ENCODE measurements at places on chromosomes 12 and 14.
A peak's percentile ranks its signal among the peaks of the same experiment; 100 is the strongest.

GRCh38 chr12:52074971-52075724 lies 4.4 kb upstream of the SMIM41 start:
- no peak overlapping the region for H3K27ac ChIP-seq
- H3K36me3 ChIP-seq = peaks cover 30% of the 10 kb centered on the region
- no peak for DNase-seq
- no peaks in the 10 kb centered on the region for H3K27me3 ChIP-seq
- no peak overlapping the region for H3K4me3 ChIP-seq

DNA sequence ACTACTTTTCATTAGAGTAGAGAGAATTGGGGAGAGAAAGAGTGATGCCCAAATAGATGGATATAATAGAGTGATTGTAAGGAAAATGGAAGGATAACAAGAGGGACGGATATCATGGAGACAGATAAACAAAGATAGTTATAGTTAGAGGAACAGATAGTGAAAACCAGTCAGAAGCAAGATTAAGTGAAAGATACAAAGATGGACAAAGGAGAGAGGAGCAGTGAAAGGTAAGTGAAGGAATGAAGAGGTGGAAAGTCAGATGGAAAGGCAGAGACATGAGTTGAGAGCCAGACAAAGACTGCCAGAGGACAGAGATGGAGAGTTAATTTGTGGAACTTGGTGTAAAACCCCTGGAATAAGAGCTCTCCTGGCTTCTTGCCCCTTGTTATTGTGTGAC lies 59.2 kb upstream of the CISTR start:
- no peak overlapping the region for H3K4me3 ChIP-seq
- no peaks in the 10 kb centered on the region for H3K4me1 ChIP-seq
- no peak overlapping the region for H3K27ac ChIP-seq
- peaks cover 13% of the 10 kb centered on the region for H3K27me3 ChIP-seq

DNA sequence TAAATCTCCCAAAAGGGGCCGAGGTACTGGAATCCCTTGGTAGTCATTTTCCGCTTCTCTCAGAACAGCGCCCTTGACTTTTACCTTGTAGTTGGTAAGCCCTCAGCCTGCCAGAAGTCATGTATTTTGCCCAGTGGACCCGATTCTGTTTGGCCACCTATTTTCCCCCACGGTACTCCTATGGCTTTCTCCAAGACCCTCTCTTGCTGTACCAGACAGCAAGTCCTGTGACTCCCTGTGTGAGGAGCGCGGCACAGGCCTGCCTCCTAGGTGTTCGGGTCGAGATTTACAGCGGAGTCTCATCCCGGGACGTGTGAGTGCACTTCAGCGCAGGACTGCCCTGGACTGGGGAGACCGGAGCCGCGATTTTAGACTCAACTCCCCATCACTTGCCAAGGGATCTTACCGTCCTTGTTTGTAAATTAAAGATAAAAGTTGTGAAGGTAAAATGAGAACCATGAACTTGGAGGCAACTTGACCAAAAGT lies 1.1 kb upstream of the MBD6 start:
- peak overlapping the region; percentile 97 for H3K4me3 ChIP-seq
- H3K27me3 ChIP-seq = no peaks in the 10 kb centered on the region
- peak overlapping the region; percentile 99 for H3K27ac ChIP-seq

GRCh38 chr12:85639834-85640233 lies 196.4 kb downstream of the RASSF9 start:
- H3K27ac ChIP-seq = no peak overlapping the region
- H3K4me1 ChIP-seq = no peaks in the 10 kb centered on the region
- H3K4me3 ChIP-seq = no peak overlapping the region

DNA sequence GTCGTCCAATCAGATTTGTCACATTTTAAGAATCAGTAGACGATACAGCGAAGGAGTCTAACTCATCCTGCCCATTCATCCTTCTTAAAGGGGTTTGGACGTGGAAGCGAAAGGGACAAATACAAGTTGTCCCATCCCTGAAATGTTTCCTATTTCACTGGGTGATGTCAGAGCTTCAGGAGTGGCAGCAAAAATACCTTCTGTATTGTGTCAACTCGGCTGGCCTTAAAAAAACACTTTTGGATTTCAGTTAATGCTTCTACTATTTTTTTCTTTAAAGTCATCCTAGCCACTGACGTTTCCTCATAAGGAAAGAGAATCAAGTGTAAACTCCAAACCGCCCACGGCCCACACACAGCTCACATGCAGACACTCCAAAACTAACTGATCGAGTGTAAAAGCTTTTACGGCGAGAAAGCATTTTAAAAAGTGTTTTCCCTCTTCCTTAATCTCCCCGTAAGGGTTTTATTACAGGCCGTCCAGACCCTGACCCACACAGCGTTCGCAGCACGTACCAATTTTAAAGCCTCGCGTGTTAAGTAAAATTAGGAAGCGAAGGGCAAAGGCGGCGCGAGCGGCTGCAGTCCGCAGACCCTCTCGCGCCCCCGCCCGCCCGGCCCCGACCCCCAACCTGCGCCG lies 593 bp downstream of the CFL2 start:
- peaks cover 4% of the 10 kb centered on the region for H3K36me3 ChIP-seq
- peaks cover 19% of the 10 kb centered on the region for H3K4me1 ChIP-seq
- H3K27ac ChIP-seq = peak overlapping the region; percentile 90
- peak overlapping the region; percentile 88 for H3K4me3 ChIP-seq

DNA sequence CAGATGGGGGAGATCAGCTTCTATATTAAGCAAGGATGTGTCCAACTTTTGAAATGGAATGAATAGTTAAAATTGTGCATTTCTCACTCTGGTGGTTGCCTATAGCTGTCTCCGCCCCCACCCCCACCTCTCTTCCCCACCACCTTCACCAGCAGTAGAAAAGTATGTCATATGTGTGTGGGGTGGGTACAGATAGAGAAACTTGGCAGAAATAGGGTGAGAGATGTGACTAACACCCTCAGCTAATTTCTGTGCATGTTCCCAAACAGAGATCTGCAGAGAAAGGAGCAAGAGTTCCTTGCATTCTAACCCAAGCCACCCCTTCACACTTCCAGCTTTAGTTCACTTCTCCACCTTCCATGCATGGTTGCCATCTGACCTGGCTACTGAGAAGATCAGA lies 980.1 kb downstream of the NRXN3 start:
- no peaks in the 10 kb centered on the region for H3K27me3 ChIP-seq
- no peak for DNase-seq
- no peaks in the 10 kb centered on the region for H3K36me3 ChIP-seq
- no peaks in the 10 kb centered on the region for H3K4me1 ChIP-seq
- H3K4me3 ChIP-seq = no peak overlapping the region

DNA sequence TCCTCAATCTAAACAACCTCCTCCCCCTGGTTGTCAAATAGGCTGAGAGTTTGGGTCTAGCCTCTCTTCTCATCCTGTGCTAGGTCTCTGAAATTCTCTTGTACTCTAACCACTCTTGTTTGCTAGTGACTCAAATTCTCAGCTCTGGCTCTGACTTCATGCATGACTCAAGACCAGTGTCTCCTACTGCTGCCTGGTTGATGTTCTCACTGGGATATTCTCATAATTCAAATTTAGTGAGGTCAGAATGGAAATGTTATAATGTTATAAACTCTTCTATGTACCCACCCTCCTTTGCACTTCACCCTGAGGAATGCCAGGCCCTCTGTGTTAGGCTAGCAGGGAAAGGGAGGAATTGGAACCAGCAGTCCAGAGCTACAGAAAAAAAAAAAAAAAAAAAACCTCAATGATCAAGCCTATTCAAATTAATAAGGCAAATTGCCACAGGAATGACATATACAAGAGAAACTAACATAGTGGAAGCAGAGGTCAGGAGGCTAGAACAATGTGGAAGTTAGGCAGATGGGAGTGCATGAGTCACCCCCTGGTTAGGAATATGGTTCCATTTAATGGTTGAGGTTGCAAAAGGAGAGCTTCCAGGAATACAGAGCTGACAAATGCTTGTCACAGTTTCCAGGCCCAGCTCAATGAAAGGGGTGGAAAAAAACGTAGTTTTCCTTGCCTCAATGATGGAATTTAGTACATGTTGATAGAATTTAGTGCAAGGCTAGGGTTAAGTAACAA lies 459.5 kb downstream of the RMST start:
- H3K27ac ChIP-seq = no peak overlapping the region
- H3K36me3 ChIP-seq = no peaks in the 10 kb centered on the region
- no peak overlapping the region for H3K4me3 ChIP-seq

DNA sequence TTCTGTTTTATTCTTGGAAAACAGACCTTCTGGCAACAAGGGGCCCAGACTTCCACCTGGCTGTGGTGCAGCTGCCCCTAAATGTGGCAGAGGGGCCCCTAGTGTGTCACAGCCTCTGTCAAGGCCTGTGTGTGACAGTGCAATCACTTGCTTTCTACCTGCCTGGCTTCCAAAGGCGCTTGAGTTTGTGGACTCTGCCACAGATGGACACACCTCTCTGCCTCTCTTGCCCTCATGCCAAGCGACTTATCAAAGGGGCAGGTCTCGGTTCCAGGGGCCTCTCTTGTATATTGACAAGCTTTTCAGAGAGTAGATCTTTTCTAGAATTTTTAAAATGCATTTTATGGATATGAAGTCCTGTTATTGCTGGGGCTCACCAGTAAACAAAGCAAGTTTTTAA lies 217.2 kb downstream of the SLC15A4 start:
- H3K27me3 ChIP-seq = peaks cover 2% of the 10 kb centered on the region
- no peaks in the 10 kb centered on the region for H3K36me3 ChIP-seq
- H3K4me3 ChIP-seq = no peak overlapping the region
- no peak for DNase-seq
- no peaks in the 10 kb centered on the region for H3K4me1 ChIP-seq

DNA sequence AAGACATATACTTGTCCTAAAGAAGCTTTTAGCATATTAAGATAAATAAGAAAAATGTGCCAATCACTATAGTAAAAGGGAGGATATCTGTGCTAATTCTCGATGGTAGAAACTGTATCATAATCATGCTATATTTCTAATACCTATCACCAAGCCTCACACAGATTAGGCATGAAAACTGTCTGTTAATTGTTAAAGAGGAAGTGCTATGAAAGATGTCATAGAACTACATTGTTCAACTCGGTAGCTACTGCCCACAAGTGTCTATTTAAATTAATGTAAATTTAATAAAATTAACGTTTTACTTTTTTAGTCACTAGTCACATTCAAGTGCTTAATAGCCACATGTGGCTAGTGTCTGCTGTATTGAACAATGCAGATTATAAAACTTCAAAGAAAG lies 77.5 kb upstream of the KICS2 start:
- DNase-seq = no peak
- no peaks in the 10 kb centered on the region for H3K36me3 ChIP-seq
- H3K27ac ChIP-seq = no peak overlapping the region
- H3K4me3 ChIP-seq = no peak overlapping the region
- H3K27me3 ChIP-seq = peaks cover 11% of the 10 kb centered on the region

DNA sequence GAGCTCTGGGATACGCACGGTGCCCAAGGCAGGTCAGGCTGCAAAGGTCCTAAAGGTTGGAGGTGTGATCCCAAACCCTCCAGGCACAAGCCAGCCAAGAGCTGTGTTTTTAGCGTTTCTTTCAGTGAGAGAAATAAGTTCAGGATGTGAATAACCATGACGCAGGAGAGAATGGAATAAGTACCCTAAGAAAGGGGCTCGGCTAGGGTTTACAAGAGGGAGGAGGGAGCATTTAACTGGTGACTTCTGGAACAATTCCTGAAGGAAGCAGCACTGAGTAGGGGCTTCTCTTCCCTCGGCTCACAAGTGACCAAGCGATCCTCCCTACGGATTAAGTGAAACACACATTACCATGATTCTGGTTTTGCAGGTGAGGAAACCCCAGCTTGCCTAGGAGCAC lies 29.4 kb downstream of the SSH1 start:
- DNase-seq = no peak
- H3K4me3 ChIP-seq = no peak overlapping the region
- H3K27ac ChIP-seq = no peak overlapping the region
- H3K36me3 ChIP-seq = peaks cover 10% of the 10 kb centered on the region
- peaks cover 12% of the 10 kb centered on the region for H3K4me1 ChIP-seq

- H3K36me3 ChIP-seq = no peaks in the 10 kb centered on the region
- no peaks in the 10 kb centered on the region for H3K4me1 ChIP-seq
- H3K4me3 ChIP-seq = no peak overlapping the region
- peaks cover 2% of the 10 kb centered on the region for H3K27me3 ChIP-seq
- no peak overlapping the region for H3K27ac ChIP-seq
Observed at GRCh38 chr14:30006695-30007094, 79.0 kb upstream of the PRKD1 start.

DNA sequence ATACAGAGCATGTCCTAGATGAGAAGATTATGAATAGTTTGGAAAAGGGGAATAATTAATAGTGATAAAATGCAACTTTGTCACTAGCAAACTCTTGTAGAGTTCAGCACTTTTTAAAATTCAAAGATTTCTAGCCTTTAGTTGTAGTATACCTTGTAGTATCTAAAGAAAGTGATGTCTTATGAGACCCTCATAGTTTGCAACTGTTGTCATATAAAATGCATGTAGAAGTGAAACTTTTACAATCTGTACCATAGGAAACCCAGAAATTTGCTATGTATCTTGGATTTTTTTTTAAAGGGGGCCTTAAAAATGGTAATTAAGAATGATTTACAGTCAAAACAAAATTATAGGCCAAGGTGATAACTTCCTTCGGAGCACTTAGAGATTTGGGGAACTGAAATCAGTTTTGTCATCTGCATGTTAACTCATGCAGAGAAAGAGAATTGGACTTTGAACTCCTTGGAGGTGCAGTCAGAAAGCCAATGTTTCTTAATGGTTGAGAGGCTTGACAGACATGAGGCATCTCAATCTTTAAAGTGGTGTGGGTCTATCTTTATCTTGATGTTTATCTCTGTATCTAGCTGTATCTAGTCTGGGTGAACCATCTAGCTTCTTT lies 1.3 kb downstream of the LRRK2 start:
- DNase-seq = no peak
- H3K4me1 ChIP-seq = peaks cover 43% of the 10 kb centered on the region
- peaks cover 9% of the 10 kb centered on the region for H3K36me3 ChIP-seq
- peak overlapping the region; percentile 96 for H3K4me3 ChIP-seq
- H3K27ac ChIP-seq = peak overlapping the region; percentile 97

GRCh38 chr12:24244231-24244630 lies 294.8 kb upstream of the SOX5 start:
- H3K4me1 ChIP-seq = peaks cover 3% of the 10 kb centered on the region
- H3K27ac ChIP-seq = no peak overlapping the region
- peaks cover 2% of the 10 kb centered on the region for H3K36me3 ChIP-seq
- no peak for DNase-seq

GRCh38 chr12:59070322-59070933 lies 150.1 kb upstream of the LRIG3 start:
- no peak overlapping the region for H3K4me3 ChIP-seq
- no peak for DNase-seq
- H3K27ac ChIP-seq = no peak overlapping the region
- peaks cover 2% of the 10 kb centered on the region for H3K27me3 ChIP-seq

GRCh38 chr12:128983371-128983770 lies 130.1 kb downstream of the GLT1D1 start:
- no peaks in the 10 kb centered on the region for H3K36me3 ChIP-seq
- H3K4me1 ChIP-seq = no peaks in the 10 kb centered on the region
- no peak overlapping the region for H3K27ac ChIP-seq
- DNase-seq = no peak
- H3K4me3 ChIP-seq = no peak overlapping the region
